CD4-positive, alpha-beta T cell treated with Interleukin-12 subunit alpha and Interleukin-12 subunit beta, for 1 hour (primary cell): ENCODE measurements at places on chromosomes 1 and 21.

DNA sequence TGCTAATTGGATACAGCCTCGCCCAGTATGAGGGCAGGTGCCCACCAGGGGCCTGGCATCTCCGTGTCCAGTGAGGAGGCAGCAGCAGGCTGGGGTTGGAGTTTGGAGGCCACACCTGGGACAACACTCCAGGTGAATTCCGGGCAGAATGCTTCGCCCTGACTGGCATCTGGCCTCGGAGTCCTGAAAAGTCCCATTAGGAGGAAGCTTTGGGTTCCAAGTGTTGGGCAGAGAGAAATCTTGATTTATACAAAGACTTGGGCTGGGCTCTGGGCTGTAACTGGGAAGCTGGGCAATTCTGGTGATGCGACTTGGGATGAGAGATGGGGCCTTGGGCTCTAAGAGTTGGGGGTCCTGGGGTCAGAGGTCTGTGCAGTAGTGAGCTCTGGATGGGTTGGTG lies 48.1 kb upstream of the CSF3R start:
- DNase-seq, result no peak

- DNase-seq, result no peak
These were observed 28.5 kb upstream of the RLF start for GRCh38 chr1:40132383-40133311.

- DNase-seq, result peak; percentile 64
These were observed at the start of the genes PLA2G2C and UBXN10 for GRCh38 chr1:20185834-20186782. PLA2G2C (minus strand) TSS chr1:20186518; CDS start chr1:20177363, 9,155 bp downstream. UBXN10 (plus strand) TSS chr1:20186096; CDS start chr1:20190562, 4,466 bp downstream.

DNA sequence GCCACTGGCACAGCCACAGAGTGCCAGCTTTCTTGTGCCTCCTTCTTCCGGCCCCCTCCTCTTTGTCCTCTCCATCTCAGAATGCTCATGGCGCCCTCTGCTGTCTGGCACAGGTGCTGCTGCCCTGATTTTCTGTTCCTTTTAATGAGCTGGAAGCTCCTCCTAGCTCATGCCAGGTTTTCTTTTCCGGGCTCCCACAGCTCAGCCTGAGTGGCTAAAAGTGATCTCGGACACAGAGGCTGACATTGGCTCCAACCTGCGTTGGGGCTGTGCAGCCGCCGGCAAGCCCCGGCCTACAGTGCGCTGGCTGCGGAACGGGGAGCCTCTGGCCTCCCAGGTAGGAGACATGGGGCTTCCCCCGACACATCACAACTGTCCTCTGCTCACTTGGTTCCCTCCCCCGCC lies 18.7 kb downstream of the CNTN2 start:
- DNase-seq, result peak; percentile 64

DNA sequence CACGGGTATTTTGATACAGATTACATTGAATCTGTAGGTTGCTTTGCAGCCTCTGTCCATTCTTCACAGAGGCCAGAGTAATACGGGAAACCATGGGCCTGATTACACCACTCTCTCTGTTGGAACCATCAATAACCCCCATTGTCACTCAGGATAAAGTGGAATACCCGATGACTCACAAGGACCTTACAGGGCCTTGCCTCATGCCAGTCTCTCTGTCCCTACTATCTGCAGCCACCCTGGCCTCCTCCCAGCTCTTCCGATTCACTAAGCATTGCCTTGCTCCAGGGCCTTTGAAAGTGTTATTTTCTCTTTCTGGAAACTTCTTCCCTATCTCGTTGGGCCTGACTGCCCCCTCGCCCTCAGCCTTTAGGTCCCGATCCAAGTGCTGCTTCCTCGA lies 61.7 kb downstream of the HMGB4 start:
- DNase-seq, result no peak

- DNase-seq, result no peak
These were observed 14.8 kb downstream of the LYST start for GRCh38 chr1:235851939-235852338.

DNA sequence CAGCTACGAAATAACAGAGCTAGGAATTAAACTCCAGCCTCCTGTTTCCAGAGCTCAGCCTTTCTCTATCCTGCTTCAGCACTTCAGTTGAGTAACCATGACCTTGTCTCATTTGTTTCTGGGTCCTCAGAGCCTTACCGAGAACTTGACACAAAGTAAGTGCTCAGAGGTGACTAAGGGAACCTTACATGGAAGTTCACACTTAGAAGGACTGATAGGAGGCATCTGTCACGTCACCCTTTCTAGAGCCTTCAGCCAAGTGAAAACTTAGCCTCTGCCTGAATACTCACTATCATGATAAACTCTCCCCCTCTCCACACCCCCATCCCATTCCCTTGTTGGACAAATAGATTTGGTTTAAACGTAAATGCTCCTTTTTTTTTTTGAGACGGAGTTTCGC lies 9.8 kb upstream of the LUZP1 start:
- no peak for DNase-seq

DNA sequence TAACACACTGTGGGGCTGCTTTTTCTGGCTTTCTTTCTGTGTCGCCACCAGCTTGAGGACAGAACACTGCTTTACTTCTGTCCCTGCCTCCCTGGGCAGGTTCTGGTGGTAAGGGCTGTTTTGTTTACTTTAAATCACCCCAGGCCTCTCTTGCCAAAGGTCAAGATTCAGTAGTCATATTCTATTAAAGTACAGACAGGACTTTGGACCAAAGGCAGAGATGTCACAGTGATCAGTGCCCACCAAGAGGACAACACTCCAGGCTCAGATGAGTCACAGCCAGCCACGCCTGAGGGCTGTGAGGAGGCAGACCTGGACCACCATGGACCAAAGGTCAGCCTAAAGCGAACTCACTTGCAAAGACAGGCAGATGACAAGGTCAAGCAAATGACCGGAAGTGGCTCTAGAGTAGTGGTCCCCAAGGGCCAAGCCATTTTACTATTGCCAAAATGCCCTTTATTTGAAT lies 200.0 kb downstream of the RHOU start:
- DNase-seq, result no peak

- DNase-seq, result no peak
These were observed 136.3 kb downstream of the PEX14 start for GRCh38 chr1:10610901-10611600.

DNA sequence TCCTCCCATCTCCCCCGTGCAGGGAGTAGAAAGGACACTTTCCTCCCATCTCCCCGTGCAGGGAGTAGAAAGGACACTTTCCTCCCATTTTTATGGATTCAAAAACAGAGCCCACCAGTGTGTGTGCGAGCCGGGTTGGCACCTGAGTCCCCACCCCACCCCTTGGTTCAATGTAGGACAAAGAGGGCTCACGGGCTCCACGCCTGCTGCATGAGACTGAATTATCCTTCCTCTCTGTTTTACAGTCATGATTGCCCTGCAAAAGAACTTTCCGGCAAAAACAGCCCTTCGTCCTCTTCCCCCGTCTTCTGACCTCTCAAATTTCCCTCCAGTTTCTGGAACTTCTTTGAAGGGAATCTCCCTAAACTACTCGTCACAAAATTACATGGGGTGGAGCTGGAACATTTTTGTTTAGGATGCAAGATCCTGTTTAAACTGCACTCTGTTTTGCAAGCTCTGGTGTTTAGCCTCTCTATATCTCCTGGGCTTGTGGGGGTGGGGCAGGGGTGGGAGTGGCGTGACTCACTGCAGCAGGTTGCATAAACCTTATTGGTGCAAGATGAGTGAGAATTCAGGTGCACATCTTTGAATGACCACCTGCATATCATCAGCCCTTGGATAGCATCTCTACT lies 99.8 kb downstream of the PSMG1 start:
- DNase-seq, result no peak

GRCh38 chr1:118494998-118495397 lies 310.0 kb upstream of the SPAG17 start:
- DNase-seq, result no peak

GRCh38 chr1:157088607-157089006 lies 11.0 kb downstream of the ETV3L start:
- no peak for DNase-seq

GRCh38 chr21:43602266-43603232 lies 56.7 kb downstream of the HSF2BP start:
- DNase-seq, result no peak

- no peak for DNase-seq
These were observed 1.7 kb downstream of the NES start for GRCh38 chr1:156675210-156676113.

- DNase-seq, result peak; percentile 11
These were observed 556 bp downstream of the IFI44 start for GRCh38 chr1:78650114-78650660.

DNA sequence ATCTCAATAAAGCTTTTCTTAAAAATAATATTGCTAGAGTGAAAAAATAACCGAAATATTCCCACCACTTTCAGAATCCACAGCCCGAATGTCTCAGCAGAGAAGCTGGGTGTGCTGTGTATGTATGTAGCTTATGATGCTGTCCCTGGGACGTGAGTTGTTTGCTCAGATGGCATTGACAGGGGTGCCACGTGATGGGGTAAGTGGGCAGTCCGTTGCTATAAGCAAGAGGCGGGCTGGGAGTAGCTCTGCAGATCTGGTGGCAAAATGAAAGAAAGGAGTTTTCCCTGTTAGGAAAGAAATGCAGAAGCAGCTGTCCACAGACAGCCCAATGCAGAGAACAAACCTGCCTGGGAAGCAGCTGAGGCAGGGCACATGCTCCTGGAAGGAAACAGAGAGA lies 3.8 kb upstream of the FAM20B start:
- no peak for DNase-seq

DNA sequence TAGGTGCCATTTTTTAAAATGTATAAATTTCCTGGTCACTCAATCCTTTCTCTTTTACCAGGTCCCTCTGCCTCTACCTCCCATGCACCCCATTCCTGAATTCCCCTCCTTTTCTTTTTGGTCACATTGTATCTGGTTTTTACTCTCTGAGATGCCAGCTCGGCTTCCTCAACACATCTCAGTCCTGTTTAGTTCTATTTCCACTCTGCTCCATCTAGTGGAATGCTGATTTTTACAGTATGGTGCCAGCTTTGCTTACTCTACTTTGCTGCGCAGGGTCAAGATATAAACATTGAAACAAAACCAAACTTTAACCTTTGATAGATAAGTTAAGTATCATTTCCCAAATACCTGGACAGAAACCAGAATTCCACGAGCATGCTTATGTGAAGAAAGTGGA lies 96.0 kb downstream of the ESRRG start:
- DNase-seq, result no peak

DNA sequence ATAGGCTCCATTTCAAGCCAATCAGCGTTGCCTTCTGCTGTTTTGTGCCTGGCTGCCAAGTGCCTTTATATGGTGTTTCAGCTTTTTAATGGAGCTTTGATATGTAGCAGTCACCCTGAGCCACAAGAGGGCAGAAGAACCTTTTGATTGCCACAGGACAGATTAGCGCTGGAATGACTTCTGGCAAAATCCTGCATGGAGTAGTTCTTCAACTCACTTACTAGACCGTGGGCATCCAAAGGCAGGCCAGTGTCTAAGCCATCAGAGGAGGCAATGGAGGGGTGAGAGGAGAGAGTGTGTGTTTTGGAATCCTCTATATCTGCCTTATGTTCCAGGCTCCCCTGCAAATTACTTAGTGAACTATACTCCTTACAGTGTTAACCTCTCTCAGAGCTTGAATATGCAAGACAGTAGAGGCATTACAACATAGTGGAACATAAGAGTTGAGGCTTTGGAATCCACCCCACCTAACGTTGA lies 56.2 kb downstream of the ST3GAL3 start:
- peak; percentile 54 for DNase-seq

- peak; percentile 60 for DNase-seq
These were observed 12.1 kb upstream of the DEGS1 start for GRCh38 chr1:224170748-224171478.

DNA sequence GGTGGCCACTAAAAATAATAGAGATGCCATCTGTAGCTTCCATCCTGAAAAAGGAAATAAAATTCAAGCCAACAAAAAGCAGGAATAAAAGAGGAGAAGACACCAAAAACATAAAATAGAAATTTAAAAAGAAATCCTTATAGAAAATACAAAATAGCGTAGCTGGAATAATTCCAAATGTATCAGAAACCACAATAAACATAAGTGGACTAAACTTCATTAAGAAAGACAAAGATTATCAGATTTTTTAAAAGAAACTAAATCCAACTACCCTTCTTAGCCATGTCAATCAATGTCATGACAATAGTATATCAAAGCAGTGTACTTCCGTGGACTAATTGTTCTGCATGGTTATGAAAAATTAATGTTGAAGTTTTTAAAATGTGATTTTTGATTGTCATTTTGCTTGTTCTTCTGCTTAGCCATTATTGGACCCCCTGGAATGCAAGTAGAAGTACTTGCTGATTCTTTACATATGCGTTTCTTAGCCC lies 13.2 kb downstream of the IL10RB start:
- DNase-seq, result no peak

GRCh38 chr1:214458541-214458940 lies 92.9 kb downstream of the PTPN14 start:
- no peak for DNase-seq

DNA sequence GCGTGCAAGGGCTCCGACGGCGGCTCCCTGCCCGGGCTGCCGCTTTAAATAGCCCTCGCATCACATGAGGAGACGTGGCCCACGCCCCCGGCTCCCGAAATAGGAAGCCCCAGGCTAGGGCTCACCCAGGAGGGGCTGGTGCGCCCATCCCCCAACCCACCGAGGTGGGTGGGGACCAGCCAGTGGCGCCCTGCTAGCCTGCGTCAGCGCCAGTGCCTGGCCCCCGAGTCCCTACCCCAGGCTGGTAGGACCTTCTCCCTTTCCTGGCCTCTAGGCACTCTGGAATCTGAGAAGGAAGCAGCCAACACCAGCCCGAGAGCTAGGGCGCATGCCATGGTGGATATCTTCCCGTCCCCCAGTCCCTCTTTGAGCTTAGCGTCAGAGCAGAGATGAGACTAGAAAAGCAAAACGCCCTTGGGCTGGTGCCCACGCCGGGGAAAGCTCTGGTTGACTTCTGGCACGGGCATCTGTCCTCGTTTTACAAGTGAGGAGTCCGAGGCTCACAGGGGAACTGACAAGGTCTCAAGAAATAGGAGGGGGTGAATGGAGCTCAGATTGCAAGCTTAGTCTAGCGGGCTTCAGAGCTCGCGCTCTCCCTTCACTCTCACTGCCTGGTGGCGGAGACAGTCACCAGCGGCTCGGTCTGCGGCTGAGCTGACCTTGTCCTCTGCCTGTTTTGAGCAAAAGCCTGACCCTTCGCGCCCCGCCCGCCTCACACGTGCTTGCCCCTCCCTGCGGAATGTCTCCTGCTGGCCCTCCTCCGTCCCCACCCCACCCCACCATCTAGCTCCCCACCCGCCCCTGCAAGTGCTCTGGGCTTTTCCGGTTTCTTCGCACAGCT lies at the start of gene FABP3:
FABP3 (minus strand) TSS at position 21 of the 841 bp plus-strand sequence. CDS start 62 bp downstream, outside the sequence.
- peak; percentile 2 for DNase-seq

GRCh38 chr1:37017720-37018119 lies 16.6 kb downstream of the GRIK3 start:
- no peak for DNase-seq

DNA sequence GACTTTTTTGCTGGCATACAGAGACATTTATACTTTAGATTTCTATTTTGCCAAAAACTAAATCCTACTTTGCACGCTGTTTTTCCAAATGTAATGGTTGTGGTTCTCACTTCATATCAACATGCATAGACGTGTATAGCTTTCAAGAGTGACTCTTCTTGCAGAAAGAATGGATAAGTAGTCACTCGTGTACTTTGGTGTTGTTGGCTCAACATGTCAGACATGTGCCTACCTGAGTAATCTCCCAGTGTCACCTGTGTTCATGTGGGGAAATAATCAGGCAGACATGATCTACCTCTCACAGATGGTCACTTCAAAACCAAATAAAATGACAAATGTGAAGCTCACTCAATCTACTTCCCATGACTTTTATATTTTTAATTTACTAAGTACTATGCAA lies 73.1 kb downstream of the GPR88 start:
- no peak for DNase-seq
